ENCODE measurements at places on chromosomes 6 and 20.

DNA sequence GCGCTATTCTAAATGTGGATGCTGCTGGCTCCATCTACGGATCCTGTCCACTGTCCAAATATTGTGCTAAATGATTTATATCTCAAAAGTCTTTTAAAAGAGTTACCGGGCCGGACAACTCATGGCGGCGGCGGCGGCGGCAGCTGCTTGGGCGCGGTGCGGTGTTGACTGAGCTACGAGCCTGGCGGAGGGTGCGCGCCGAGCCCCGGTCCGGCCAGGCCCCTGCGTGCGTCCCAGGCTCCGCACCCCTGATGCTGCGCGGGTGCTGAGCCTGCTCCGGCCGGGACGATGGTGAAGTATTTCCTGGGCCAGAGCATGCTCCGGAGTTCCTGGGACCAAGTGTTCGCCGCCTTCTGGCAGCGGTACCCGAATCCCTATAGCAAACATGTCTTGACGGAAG lies 303.4 kb downstream of the CENPW start:
- no peak for DNase-seq

DNA sequence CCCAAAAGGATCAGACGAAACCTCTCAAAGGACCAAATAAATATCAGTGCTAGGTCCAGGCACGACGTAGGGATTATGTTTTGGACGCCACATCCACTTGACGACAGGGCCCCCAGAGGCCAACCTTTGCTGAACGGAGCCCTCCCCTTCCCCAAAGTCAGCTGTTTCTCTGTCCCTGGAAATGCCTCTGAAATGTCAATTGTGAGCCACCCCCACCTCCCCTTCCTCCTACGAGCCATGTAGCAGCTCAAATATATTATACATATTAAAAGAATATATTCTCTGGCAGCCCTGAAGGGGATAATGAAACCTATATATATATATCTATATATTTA lies 39.6 kb upstream of the BLCAP start:
- DNase-seq = no peak

- DNase-seq = no peak
Measured at GRCh38 chr20:7980332-7981046, 39.1 kb downstream of the TMX4 start.

GRCh38 chr6:75052491-75052890 lies 153.4 kb downstream of the COL12A1 start:
- DNase-seq = no peak

GRCh38 chr6:105797286-105797979 lies 288.7 kb upstream of the PRDM1 start:
- no peak for DNase-seq

DNA sequence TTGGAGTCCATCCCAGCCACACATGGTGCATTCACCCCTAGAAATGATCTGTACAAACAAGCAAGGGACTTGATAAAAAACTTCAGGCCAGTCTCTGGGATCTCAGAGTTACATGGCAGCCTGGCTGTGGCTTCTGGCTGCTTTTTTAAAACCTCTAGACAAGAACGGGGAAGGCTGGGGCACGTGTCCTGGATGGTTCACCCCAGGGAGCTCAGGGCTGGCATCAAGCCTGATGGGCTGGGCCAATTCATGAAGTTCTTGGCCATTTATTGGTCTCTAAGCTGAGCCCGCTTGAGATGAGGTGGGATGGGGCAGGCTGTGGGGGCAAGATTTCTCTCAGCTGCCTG lies 10.4 kb upstream of the ZFAND3 start:
- no peak for DNase-seq

DNA sequence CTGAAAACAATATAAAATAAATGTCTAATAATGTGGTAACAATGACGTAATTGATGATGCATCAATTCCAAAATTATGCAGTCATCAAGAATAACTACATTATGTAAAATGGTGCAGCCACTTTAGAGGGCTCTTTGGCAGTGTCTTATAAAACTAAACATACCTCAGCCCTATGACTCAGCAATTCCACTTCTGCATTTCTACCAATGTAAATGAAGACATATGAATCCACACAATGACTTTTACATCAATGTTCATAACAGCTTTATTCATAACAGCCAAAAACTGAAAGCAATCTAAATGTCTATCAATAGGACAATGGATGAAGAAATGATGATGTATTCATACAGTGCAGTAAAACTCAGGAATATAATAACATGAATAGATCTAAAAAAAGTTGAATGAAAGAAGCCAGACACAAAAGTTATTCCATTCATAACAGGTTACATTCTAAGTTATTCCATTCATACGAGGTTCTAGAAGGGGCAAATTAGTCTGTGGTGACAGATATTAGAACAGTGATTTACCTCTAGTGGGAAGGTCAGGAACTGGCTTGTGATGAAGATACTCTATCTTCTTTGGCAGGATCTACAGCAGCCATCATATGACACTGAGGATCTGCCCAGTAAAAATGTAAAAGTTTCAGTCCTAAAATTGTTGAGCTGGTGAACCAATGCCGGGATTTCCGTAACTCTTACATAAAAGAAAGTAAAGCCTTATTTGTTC lies 396.1 kb downstream of the PLCB1 start:
- no peak for DNase-seq

- peak; percentile 29 for DNase-seq
Measured at GRCh38 chr6:134175532-134176263, 123.3 kb upstream of the SLC2A12 start.

GRCh38 chr20:12358006-12358654 lies 440.4 kb downstream of the BTBD3 start:
- no peak for DNase-seq

GRCh38 chr20:50578061-50578777 lies 68.0 kb downstream of the PTPN1 start:
- DNase-seq = no peak

- DNase-seq = no peak
Measured at GRCh38 chr20:4972506-4973251, 28.6 kb downstream of the SLC23A2 start.

DNA sequence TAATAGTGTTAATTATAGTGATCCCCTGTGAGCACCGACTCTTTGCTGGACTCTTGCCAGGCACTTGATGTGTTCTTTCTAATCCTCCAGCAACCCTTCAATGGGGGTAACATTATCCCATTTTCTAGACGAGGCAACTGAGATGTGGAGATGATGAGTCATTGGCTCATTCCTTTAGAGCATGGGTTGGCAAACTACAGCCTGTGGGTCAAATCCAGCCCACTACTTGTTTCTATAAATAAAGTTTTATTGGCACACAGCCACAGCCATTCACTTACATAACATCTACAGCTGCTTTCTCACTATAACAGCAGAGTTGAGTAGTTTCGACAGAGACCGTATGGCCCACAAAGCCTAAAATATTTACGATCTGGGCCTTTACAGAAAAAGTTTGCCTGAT lies 249.5 kb upstream of the KCNG1 start:
- no peak for DNase-seq

DNA sequence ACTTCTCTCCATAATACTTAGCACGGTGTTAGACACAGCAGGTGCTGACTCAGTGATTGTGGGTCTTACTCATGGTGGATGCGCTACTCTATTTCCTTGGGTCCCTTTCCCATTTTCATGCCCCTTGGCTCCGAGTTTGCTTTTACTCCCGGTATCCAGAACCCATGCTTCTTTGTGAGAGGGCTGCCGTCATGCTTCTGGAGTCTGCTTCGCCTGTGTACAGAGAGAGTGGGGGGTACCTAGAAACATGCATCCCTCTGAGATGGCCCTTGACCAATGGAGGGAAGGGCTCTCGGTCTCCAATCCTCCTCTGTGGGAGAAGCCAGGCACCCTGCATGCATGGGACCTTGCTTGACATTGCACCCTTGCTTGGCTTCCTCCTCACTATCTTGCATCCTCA lies 160.4 kb downstream of the NRN1 start:
- DNase-seq = no peak

DNA sequence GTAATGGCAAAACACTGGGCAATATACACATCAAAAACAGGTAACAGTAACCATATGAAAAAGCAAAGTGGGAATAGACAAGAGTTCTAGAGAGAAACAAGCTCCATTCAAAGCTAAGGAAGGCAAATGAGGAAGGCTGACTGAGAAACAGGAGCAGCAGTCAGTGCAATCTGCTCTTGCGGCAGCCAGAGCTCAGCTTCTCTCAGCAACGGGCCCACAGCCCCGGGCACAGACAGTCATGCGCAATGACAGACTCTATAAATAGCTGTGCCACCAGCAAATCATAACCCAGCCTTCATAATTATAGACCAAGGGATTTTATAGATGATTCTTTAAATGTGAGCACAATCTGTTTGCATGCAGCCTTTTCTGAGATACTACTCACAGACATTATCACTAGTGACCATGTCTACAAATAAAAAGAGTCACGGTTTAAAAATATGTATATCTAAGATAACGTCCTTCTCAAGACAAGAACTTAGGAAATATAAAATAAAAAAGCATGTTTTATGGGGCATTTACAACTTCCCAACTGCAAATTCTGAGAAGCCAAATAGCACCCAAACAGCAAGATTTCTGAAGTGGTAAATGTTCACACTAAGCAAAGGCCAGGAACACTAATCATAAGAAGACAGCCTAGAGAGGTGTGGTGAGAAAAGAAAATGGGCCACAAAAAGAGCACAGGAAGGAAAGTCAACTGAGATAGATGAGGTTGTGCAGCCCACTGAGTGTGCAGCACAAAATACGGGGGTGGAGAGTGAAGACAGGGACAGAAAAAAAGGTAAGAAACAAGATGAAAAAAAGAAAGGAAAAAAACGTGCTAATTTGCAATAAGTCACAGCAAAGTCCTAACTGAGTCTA lies 39.9 kb upstream of the BEND6 start:
- no peak for DNase-seq

GRCh38 chr6:10177704-10178103 lies 237.2 kb downstream of the TFAP2A start:
- no peak for DNase-seq

DNA sequence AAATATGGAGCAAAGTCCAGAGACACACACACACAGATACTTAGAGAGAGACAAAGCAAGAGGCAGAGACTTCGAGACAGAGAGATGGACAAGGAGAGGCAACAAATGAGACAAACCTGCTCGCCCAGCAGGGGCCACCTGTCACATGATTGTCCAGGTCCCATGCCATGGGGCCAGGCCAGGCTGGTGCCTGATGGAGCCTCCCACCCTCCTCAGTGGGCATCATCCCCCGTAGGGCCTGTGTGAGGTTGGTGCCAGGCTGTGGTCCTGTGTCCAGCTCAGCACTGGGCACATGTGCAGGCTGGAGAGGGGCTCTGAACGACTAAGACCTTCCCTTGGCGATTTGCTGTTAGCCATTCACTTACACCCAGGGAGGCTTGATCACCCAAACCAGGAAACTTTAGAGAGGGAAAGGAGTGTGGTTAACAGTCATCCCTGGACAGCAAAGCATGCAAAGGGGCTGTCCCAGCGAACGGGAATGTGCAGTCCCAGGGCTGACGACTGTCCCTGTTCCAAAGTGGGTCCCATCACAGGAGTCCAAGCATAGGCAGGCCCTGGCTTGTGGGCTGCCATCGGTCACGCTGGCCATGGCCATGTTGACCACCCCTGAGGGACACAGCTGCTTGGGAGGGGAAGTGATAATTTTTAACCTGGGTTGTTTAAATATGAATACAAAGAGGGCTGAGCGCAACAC lies 38.4 kb upstream of the PHACTR3 start:
- DNase-seq = no peak

- no peak for DNase-seq
Measured at GRCh38 chr6:106181664-106182418, 95.7 kb downstream of the PRDM1 start.

DNA sequence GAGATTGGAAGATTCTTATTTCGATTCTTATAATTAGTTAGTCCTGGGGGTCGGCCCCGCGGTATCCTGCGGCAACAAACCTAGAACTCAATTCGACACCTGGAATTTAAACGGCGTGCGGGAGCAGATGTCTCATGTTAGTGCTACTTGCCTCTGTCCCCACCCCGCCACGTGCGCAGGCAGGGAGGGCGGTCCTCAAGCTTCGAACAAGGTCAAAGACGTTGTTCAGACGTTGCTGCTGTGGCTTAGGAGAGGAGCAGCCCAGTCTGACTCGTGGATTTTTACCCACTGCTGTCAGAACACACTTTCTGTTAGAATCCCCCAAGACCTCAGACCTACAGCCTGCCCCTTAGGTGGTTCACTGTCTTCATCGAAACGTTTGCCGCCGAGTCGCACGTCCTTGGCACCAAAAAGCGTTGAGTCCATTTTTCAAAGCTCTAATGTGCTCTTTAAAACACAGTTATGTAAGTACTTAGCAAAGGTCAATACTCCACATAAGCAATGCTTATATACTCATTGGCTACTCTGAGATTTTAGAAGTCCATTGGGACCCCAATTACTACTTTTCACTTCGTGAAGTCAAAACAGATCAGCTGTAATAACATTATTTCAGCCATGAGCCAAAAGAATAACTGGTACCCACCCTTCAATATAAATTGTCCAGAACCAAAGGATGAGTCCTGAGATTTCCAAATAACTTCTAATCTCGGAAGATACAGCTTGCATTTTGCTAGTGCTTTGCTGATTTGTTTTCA lies 2.7 kb upstream of the C6orf62 start:
- no peak for DNase-seq

DNA sequence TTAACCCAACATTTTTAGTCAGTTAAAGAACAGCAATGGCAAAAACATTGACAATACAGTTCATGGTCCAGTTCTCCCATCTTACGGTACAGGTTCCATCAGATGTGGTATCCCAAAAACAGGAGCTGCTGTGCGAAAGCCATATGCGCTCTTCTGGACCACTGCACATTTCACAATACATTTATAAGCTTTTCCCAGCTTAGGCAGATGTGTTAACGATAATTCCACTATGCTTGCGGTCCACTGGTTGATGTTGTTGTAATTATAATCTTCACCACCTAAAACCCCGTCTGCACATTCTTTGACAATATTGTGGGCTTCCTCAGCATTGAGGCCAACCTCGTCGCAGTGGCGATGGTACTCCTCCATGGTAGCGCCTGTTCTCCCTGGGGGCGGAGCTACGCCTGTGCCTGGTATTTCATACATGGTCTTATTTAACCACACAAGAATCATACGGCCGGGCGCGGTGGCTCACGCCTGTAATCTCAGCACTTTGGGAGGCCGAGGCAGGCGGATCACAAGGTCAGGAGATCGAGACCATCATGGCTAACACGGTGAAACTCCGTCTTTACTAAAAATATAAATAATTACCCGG lies 52.0 kb downstream of the BFSP1 start:
- DNase-seq = no peak

DNA sequence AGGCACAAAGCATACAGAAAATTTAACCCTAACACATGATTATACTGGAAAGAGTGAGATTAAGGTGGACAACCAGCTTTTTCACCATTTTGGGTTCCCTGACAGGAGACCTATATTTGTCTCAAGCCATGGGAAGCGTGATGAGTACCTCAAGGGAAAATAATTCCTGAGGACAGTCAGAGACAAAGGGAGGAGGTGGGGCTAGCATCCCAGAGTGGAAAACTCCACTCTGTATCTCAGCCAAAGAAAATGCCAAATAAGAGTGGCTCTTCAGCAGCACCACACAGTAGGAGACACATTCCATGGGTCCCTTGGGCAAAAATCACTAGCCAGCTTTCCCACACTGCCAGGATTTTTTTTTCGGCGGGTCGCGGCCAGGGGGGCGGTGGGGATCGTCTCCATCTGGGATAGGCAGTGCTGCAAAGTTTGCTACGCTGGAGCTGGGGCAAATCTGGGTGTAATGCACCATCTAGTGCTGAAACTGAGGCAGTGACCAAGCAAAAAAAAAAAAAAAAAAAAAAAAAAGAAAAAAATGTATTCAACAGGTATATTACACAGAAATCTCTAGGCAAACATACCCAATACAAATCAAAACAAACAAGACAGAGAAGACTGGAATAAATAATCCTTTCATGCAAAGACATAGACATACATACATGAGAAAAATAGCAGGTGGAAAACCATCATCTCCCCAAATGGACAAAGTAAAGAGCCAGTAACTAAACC lies 77.3 kb upstream of the SLC35F1 start:
- DNase-seq = no peak

Data from activated T-cell treated with anti-CD3 and anti-CD28 coated beads for 1 hour (primary cell).